ENCODE measurements at places on chromosomes 2 and 18.

GRCh38 chr2:194618432-194618831 lies 1038.6 kb upstream of the SLC39A10 start:
- DNase-seq, result no peak

GRCh38 chr2:165827016-165827920 lies 33.2 kb upstream of the GALNT3 start:
- DNase-seq, result no peak

DNA sequence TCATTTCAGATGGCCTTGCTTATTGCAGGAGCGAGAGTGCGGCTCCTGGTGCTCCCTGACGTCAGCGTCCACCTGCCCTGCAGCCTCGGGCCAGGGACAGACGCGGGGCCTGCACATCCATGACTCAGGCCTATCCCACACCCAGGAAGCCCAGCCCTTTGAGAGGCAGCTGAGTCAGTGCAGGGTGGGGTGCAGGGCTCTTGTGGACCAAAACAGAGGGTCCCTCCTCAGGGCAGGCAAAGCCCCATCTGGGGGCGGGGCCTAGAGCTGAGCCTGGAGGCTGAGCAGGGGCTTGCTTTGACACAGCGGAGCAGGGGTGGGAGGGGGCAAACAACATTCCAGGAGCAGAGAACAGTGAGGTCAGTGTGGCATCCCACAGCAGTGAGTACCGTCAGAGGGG lies 7.7 kb upstream of the ARHGEF4 start:
- DNase-seq, result peak; percentile 76

DNA sequence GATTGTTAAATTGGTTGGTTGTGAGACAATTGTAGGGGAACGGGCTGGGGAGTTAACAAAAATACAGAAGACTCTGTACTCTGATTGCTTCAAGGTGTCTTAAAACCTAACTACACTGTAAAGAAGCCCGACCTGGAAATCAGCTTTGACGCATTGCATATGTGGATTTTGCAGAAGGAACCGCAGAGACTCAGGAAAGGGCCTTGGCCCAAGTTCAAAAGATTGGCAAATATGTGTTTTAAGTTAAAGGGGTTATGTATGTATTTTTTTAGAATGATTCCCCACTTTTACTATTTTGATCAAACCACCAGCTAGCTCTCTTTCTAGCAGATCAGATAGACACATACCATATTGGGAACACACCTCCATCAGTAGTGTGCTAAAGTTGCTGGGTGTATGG lies 18.0 kb upstream of the EDAR start:
- DNase-seq, result no peak

- peak; percentile 51 for DNase-seq
Observed at GRCh38 chr2:232668805-232669444, 28.2 kb upstream of the GIGYF2 start.

GRCh38 chr2:219480004-219480403 lies 18.7 kb upstream of the GMPPA start:
- no peak for DNase-seq

GRCh38 chr2:235502336-235502735 lies 8.5 kb downstream of the AGAP1 start:
- DNase-seq, result no peak

DNA sequence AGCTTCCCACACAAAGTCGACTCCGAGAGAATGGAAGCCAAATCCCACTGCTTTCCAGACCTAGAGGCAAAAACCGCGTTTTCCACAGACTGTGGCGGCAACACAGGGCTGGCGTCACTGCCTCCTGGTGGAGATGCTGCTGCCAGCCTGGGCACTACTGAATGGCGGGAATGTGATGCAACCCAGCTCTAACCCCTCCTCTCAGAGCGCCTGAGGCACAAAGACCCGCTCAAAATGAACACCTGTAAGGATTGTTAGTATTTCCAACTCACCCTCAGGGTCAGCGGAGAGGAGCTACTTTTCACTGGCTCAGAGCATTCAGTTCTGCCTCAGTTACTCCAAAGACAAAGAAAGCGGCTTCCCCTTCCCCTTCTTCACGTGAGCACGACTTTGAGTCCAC lies 548.0 kb upstream of the SALL3 start:
- DNase-seq, result peak; percentile 46

DNA sequence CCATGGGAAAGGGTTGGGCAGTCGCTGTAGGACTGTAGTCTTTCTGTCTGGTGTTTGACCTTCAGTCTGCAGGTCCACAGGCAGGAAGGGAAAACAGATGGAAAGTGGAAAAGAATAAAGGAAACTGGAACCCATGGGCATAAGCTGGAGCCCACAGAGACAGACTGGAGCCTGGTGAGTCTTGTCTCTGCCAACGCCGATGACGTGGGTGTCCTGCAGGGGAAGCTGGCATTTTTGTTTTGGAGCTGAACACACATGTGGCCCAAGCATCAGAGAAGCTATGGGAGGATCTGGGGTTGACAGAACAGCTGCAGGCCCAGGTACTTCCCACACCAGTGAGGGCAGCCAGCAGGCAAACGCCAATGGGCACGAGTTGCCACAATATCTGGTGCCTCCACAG lies 28.2 kb upstream of the SOCS6 start:
- no peak for DNase-seq

- peak; percentile 49 for DNase-seq
Observed at GRCh38 chr2:142140434-142140845, 9.6 kb upstream of the LRP1B start.

DNA sequence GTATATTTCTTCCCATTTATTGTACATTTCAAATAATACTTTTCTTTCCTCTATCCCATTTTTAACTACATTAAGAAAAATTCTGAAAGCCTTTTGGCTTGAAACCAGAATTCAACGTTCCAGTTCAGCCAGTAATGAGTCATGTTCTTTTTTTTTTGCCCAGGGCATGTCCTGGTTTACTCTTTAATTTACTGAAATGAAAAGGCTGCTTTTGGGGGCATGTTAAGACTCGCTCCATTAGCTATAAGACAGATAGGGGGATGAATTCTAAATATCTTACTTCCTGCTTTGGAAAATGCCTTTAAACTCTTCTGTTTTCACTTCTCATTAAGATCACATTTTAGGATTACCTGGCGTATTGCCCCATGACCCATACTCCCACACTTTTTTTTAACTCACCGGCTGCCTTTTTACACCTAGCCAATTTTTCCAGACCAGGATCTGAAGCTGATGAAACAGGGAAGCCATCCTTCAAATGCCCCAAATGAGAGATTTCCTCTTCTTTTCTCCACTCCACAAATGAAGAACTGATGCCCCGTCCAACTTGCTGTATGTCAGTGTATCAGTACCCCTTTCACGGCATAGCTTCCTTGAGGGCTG lies 585 bp downstream of the ABCA12 start:
- no peak for DNase-seq

GRCh38 chr2:155377266-155377680 lies 678.8 kb downstream of the KCNJ3 start:
- DNase-seq, result peak; percentile 37

DNA sequence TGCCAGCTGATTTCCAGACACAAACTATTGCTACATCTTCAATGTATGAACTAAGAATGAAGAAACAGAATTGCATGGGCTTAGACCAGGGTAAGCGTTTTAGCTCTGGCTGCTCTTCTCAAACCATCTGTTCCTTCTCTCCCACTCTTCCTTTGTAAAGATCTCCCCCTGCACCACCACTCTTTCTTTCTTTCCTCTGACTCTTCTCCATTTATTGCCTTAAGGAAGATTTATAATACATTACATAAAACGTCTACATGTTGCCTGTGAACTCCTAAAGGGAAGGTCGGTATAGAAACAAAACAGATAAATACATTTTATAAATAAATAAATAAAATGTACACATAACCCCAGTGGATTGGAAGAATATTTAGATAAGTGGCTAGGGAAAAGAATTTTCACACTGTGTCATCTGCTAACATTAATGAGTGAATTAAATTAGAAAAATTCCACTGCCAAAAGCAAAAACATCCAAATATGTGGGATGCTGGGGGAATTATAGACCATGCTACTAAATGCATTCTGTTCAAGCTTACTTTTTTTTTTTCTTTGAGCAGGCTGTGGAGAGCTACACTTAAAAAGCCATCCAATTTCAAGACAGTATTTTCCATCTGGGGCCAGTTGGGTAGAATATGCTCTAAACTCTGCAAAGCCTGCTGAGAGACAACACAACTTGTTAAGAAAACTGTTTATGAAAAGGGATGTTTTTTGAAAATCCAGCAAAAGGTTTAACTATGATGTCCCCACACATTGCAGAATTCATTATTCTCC lies 41.5 kb downstream of the NCKAP5 start:
- no peak for DNase-seq

DNA sequence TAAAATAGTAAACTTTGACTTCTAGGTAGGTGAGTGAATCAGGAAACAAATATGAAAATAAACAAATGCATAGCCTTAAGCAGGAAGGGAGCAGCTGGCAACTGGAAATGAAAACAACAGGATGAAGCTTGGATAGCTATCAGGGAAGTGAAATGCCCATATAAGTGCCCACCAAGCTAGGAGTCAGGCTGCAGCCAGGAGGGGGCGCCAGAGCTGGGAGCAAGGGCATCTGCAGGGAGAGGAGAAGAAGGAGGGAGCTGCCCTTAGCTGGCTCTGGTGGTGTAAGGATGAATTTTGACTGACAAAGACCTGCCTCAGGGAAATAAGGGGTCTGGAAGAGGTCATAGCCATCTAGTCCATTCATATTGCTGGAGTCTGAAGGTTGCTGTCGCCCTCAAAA lies 298.3 kb downstream of the TDRD15 start:
- DNase-seq, result peak; percentile 66

Measured in neural progenitor cell (in vitro differentiated cells).